ENCODE measurements at places on chromosomes 12 and 14.
A peak's percentile ranks its signal among the peaks of the same experiment; 100 is the strongest.

DNA sequence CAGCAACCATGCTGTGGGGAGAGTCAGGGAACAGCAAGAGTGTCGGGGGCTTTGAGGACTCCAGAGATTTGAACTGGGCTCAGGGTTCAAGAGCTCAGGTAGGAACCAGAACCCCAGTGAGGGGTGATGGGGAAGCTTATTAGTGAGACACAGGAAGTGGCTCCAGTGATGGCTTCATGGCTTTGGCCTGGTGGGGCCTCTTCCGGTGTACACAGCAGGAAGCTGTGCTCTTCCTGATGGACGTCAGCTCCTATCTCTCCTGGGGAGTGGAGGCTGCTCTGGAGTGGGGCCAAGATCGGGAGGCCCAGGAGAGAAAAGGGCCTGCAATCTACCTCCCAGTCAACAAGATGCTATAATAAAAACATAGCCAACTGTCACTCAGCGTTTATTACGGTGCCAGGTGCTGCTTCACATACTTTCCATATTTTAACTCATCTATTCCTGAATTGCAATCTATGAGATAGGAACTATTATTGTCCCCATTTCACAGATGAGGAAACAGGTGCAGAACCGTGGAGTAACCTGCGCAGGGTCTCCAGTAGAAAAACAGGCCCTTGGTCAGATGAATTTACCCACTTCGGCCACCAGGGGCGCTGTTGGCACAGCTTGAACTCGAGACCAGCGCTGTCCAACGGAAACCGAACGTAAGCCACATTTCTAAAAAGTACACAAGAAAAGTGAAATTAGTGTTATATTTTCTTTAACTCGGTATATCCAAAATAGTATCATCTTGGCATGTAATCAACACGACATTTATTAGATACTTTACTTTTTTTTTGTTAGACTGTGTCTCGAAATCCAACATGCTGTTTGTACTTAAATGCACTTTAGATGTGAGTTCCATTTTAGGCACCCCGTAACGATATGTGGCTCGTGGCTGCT is 63.6 kb upstream of the DLK1 start:
- DNase-seq, result peak; percentile 41

DNA sequence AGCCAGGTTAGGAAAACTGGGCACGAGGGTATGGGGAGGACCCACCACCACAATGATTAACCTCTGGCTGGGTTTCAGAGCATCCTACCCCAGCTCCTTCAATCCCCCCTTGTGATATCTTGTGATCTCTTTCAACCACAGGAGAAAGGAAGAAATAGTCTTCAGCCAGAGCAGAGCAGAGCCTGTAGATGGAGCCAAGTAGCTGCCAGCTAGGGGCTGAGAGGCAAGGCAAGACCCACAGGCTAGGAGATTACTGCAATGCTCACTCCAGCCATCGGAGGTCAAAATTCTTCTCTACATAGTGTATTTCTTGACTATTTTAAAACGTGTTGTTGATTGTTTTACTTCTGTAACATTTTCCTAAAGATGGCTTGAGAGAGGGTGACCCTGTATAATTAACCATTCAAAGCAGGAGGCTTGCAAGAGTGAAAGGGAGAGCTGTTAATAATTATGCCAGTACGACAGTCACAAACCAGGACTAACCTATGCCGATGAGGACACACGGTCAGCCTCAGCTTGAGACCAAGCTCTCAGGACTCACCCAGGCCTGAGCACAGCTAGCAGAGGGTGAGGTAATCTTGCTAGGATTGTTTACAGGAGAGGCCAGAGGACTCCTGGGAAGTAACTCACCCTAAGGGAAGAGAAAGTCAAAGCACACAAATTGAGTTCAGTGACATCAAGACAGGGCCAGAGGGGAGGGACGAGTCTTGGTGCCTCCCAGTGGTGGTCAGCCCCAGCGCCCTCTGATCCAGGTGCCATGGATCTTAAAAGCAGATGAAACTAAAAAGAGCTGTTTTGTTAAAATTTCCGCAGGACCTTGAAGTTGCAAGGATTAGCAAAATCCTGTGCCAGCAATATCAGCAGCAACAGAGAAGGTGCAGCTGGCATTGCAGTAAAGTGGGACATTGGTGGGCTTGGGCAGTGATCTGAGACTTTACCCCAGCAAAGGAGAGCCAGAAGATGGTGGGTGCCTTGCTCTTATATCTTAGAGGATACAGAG is 29.8 kb upstream of the CDKN3 start:
- no peak for DNase-seq

GRCh38 chr14:75240781-75241180 is 37.8 kb upstream of the FOS start:
- no peak for DNase-seq

GRCh38 chr14:63795532-63795931 is 57.3 kb upstream of the SYNE2 start:
- no peak for DNase-seq

GRCh38 chr14:70789361-70789760 is 20.0 kb downstream of the MAP3K9 start:
- no peak for DNase-seq

DNA sequence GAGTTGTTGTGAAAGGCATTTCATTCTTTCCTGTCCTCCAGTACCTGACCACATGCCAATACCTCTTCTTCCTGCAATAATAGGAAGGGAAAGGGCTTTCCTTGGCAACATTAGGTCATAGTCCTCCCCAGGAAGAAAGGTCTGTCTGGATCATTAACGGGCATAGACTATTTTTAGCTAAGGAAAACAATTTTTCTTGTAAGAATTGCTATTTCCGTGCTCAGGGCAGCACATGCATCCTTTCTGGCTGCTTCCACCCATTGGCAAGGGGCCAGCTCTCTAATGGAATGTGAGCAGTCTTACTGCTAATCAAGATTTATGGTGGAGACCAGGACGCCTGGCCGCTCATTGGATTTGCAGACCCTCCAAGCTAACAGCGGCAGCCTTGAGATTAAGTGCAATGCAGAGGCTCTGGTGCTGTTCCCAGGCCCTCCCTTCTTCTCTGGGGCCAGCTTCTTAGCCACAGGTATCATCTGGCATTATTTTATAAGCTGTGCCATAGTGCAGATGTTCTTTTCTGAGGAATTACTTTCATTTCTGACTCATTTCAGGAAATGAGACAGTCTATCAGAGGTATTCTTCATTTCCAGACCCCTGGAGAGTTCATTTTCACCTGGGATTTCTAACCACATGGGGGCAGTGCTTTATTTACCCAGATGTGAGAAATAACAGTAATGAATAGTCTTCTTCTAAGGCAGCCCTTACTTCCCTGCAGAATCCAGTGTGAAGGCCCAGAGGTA is 52.9 kb downstream of the ANO6 start:
- DNase-seq, result no peak

GRCh38 chr14:50797250-50798047 is 33.5 kb downstream of the NIN start:
- DNase-seq, result no peak

DNA sequence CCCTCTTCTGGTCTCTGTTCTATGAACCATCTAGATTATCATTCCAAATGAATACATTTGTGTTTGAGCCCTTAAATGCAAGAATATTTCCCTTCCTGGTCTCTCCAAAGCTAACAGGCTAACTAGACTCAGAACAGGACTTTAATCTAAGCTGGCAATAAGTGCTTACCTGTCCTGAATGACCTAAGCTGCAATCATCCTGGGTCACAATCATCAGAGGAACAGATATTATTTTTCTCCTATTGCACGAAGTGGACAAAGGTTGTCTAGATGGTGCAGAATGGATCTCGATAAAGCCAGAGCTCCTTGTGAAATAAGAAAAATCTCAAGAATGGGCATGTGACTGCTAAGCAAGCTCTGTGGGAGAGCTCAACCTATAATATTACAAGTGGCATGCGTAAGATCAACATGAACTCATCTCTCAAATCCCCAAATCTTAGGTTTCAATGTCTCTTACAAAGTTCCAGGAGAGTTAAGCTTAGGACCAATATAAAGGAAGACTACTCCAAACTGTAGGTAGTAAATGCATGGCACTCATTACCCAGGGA is 10.6 kb upstream of the NUMB start:
- DNase-seq, result no peak

DNA sequence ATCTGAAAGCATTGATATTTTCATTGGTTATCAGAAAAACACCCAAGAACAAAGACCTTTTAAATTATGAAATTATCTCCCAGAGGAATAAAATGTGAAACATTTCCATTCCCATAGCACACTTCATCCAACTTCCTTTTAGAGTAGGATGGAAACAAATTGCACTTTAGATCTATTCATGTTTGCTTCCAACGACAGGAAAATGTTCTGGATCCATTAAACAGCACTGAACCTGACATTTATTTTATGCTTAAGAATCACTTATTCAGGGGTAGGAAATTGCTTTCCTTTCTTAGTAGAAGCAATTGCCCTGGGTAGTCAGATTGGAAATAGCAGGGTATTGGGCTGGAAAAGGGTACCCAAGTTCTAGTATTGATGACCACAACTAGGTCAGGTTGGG is 28.8 kb upstream of the PTGDR start:
- no peak for DNase-seq

GRCh38 chr14:87960013-87960787 is 32.8 kb downstream of the GALC start:
- DNase-seq, result no peak

DNA sequence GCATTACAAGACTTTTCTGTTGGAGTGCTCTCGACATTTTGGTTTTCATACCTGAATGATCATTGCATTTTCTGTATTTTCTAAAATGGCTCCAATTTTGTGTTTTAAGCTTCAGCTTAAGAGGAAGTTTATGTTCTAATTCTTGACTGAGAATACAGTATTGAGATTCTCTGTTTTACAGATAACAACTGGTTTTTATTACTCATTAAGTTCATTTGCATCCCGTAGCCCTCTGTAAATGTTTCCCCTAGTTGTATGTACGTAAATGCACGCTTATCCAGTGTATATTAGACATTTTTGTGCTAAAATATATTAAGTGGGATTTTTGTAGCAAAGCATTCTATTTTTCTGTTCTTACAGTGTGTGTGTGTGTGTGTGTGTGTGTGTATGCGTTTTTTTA is 33.1 kb downstream of the CPSF6 start:
- DNase-seq, result no peak

DNA sequence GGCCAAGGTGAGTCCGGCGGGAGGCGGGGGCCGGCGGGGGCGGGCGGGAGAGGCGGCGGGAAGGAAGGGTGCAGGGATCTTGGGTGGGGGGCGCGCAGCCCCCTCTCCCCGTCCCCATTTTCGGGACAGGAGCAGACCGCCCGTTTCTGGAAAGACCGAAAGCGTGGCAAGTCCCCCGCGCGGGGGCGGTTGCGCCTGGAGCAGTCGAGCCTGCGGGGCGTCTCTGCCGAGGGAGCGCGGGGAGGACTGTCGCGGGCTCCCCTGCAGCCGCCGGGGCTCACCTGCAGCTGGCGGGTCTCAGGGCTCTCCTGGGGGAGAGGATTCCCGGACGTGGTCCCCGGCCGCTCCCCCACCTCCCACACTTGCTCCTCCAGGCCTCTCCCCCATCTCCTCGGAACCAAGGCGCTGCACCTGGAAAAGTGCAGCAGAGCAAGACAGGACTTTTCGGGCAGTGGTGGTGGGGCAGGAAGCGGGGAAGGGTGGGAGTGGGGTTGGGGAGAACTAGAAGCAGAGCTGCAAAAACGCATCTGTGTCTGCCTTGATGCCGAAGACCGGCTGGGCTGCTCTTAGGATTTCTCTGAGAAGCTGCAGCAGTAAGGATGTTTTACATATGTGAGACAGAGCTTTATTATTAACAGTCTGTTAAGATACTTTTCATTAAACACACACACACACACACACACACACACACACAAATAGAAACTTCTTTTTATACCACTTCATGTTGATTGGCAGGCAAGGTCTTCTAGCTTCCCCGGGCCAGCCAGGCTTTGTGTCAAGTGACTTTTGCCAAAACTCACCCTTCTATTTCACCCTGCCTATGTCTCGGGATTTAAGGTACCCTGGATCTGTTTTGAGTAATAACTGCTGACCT is 677 bp downstream of the C12orf75 start:
- DNase-seq, result no peak

DNA sequence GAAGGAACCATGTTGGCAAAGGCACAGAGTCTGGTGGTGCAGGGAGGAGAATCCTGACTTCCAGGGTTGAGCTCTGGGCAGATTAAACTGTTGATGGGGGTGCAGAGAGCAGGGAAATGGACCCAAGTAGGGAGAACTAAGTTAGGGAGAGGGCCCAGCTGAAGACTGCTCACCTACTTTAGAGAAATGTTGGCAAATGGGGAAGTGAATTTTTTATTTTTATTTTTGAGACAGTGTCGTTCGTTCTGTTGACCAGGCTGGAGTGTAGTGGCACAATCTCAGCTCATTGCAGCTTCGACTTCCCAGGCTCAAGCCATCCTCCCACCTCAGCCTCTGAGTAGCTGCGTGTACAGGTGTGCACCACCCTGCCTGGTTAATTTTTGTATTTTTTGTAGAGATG is 32.1 kb upstream of the TUBA1A start:
- DNase-seq, result no peak

DNA sequence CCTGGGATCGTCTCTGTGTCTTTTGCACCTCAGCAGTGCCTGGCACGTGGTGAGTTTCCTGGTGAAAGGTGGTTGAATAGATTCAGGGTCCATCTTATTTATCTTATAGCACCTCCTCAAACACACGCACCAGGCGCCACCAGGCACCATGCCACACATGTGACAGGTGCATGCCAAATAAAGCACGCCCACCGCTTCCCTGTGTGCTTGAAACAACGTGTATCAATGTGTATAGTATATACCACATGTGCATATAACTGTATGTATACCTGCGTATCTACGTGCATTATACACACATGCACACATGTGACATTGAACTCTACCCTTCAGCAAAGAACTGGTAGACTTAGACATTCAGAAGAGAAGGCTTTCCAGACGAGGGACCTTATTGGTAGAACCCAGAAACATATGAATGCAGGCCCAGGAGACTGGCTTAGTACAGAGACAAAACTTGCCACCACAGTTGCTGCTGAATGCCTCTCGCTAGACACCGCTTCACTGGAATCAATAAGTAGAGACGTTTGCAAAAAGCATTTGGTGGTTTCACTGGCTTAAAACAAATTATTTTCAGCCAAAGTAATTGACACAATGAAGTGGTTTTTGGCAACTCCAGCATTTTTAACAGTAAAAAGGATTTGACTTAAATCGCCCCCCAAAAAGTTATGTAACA is 10.0 kb downstream of the EML1 start:
- DNase-seq, result no peak

GRCh38 chr14:69451941-69452340 is 32.6 kb upstream of the PLEKHD1 start:
- DNase-seq, result no peak

DNA sequence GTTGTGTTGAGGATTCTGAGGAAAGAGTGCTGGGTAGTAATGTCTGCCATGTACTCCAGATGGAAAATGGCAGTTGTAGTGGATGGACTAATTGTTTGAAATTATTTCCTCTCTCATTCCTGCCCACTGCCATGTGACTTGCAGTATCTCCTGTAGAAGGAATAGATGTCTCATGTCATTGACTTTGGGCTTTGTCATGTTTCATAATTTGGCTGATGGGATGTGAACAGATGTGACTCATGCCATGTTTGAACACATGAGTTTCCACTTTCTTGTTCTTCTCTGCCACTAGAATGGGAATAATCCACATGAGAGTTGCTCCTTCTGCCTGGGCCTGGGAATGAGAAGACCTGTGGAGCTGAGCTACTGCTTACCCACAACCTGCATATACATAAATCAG is 2.4 kb upstream of the CALCOCO1 start:
- DNase-seq, result no peak
